ENCODE measurements at places on chromosomes 4 and X.

DNA sequence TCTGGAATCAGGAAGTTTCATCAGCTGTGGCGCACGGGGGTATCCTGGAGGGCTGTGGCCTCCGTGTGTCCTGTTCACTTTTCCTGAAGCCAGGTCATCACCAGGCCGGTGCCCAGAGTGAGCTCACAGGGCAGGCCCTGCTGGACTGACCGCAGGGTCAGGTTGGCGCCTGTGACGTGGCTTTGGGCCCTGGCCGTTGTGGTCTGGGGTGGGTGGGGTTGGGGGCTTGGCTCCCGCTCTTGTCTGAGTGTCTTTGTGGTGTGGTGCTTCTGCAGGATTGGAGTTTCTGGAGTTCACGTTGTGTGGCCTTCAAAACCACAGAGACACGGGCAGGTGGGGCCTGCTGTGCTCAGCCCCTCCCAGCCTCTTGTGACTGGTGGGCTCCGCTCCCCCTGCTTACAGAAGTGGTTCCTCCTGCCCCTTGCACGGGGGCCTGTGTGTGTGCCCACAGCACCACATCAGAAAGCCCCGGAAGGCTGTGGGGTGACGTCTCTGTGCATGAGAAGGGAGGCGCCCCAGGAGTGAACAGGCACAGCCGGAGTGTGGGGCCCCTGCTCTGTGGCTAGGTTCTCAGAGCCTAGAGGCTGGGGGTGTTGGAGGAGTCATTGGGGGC, 9.5 kb downstream of the RGS12 start:
- DNase-seq: no peak

DNA sequence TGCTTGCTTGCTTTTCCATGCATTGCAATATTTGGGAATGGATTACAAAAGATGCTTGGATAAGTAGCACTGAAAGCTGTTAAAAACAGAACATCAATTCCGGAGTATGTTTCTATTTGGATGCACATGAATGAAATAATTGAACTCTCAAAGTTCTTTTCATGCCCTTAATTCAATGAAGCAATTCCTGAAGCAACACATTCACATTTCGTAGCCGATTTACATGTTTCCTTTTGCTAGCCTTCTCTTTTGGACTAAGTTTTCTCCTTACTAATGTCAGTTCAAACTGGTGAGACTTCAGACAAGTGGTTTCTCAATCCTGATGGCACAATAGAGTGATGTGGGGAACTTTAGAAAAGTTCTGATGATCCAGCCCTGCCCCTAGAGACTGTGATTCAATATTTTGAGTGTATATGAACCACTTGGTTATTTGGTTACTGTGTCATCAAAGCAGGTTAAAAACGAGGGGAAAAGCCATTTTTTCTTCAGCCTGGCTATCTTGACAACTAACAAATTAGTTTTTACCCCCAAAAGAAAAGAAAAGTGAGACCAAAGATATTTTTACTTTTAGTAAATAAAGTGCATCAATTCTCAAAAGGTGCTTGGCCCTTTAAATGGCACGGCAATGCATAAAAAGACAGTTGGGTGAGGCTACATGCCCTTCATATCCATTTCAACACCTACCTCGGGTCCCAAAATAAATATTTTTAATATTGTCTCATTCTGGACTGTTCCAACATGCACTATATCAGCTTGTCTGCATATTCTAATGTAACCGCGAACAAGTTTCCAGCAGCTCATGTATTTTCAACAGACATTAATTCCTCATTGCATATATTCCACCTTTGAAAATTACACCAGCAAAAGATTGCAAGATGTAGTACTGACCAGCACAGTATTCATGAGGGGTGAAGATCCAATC, 90.1 kb upstream of the RPL34 start:
- DNase-seq: no peak

DNA sequence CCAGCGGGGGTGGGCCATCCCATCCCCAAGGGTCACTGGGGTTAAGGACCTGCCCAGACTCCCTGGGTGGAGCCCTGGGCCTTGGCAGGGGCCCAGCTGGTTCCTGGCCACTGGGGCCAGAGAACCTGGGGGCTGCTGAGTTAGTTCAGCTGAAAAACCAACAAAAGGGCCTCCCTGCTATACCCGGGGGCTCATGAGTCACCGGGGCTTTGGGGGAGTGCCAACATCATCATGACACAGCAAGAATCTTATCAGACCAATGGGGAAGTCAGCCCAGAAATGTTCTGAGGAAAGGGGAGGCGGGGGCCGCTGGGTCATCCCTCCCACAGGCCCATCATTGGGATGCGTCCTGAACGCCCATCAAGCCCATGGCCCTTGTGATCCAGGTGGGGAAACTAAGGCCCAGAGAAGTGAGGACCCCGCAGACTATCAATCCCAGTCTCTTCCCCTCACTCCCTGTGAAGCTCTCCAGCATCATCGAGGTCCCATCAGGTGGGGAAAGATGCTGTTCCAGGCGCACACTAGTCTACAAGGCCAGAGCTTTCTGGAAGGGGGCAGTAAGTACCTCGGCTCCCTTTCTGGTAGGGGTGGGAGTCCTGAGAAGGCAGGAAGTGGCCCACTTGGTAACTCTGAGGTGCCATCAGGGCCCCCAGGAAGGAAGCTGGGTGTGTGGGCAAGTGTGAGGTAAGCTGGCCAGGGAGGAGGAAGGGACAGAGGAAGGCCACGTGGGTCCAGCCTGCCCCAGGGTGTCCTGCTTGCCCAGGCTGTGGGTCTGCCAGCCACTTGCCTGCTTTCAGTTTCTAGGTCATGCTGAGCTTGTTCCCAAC, 4.5 kb downstream of the G6PD start:
- DNase-seq: no peak

DNA sequence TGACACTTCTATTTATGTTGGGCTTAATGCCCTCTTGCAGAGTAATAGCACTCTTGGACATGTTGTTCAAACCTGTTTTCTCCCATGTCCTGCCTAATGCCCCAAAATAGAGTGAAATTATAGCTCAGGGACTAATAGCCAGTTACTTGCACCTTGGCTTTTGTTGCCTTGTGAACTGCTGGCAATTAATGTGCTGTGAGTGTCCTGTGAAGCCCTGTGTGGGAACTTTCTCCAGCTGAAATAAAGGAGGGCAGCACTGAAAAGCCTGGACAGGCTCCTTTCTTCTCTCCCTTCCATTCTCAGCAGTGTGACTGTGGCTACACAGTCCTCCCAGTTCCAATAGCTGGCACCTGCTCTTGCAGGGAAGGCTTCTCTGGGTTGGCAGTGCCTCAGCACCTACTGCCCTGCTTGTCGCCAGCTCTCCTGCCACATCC, 72.4 kb downstream of the DCLK2 start:
- DNase-seq: no peak

DNA sequence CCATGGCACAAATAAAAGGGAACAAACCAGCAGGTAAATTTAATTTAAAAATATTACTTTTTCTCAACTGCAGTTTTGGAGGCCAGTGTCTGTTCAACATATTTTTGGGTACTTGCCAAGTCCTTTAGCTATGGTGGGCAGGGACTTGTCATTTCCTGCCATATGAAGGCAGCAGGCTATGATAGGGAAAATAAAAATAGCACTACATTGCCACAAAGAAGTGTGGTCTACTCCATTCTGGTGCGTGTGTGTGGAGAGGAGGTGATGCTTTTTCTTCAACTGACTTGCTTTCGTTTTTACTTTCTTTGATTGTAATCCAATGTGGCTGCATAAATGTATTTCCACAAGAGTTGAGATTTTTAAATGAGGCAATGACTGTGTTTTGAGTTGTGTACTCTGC, 17.2 kb downstream of the GPR174 start:
- DNase-seq: no peak

DNA sequence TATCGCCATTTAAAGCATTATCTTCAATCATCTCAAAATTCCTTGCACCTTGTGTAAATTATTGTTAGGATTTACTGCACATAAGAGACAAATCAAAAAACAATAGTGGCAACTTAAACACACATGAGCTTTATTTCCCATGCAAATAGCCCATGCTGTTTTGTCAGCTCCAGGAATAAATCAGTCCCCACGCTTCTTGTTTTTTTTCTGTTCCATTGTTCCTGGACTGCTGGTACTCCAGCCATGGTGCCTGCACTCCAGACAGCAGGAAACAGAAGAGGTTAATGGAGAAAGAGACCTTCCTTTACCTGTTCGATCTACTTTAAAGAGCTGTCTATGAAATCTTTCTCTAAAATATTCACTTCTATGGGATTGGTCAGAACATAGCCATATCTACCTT, 1515.7 kb upstream of the TENM3 start:
- no peak for DNase-seq

DNA sequence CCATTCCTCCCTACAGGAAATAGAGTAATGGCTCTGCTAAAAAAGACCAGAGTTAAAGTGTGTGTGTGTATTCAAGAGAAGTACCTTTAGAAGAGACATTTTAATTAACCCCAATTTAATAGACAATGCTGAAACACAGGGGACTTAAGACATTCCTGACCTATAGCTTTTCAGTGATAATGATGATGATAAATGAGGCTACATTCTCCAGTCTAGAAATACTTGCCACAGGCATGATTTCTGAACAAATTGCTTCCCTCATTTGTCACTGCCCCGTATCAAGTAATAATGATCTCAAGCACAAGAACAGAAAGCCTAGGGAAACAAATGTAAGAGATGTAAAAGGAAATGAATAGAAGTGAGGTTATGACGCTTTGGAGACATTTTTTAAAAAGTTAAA, 117.1 kb downstream of the UNC5C start:
- no peak for DNase-seq

- no peak for DNase-seq
Measured at GRCh38 chrX:25004485-25005032, 11.2 kb downstream of the ARX start.

GRCh38 chr4:11402192-11402591, 26.5 kb downstream of the HS3ST1 start:
- DNase-seq: no peak

GRCh38 chr4:2101346-2102044, 42.4 kb downstream of the NAT8L start:
- peak; percentile 70 for DNase-seq

DNA sequence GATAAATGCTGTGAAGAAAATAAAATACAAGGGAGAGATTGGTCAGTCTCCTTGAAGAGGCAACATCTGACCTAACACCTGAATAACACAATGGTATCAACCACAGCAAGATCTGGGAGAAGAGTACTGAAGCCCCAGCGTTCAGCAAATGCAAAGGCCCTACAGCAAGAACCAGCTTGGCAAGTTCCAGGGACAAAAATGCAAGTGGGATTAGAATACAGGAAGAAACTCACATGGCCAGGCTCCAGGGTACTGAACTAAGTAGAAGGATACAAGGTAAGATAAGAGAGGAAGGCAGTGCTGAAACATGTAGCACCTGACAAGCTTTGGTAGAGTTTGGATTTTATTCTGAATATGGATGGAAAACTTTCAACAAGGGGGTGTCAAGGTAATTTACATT, 3.6 kb downstream of the SMIM14 start:
- no peak for DNase-seq

GRCh38 chrX:129798888-129799287, 19.1 kb downstream of the SASH3 start:
- no peak for DNase-seq

DNA sequence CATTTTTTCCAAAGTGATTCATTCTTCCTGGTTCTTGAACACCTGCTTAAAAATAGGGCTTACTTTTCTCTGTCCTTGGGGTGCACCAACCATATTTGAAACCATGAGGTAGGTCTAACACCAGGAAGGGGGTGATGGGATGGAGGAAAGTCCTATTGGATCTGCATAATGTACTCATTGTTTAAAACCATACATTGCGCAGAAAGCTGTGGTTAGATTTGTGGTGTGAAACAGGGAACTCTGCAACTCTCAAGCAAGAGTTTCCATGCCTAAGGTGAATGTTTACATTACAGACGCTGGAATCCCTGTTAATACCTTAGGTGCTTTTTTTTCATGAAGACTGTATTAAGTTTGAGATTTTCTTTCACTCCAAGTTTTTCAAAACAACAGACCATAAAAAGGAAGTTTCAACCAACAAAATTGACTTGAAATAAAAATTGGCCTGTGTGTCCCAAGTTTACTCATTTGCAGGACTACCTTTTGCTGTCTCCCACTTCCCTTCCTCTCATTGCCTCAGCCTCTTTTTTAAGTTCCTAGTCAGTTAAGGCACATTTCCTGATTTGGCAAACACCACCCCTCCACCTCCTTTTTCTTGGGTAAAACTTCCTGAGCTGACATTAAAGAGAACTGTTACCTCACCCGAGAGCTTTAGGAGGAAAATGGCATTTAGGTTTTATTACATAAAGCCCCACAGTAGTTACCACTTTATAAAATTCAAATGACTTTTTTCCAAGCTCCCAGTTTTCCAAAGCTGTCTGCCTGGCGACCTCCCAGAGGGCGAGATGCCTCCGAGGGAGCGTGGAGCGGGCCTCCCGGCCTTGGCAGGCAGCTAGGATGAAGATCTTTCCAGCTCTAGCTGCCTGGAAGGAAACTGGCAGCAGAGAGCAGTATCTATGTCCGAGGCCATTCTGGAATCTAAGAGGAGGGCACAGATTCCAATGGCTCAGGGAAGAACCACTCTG, 47.9 kb upstream of the RBPJ start:
- no peak for DNase-seq

- no peak for DNase-seq
Measured at GRCh38 chr4:47744253-47744652, 93.6 kb downstream of the CORIN start.

DNA sequence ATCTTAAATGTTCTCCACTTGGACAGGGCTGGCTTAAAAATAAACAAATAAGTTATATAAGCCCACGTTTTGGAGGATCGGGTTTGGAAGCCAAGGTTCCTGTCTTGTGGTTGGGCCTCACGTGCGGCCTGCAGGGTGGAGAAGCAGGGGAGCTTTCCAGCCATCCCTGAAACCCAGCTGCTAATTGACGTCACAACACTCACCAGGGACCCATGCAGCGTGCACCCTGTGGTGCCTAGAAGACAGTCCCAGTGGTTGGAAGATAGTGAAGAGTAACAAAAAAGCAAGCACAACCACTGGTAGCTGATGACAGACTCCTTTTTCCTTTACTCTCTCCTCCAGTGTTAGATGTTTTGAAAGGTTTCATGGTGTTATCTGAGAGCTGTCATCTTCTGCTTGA, 142.0 kb upstream of the RBPJ start:
- no peak for DNase-seq

DNA sequence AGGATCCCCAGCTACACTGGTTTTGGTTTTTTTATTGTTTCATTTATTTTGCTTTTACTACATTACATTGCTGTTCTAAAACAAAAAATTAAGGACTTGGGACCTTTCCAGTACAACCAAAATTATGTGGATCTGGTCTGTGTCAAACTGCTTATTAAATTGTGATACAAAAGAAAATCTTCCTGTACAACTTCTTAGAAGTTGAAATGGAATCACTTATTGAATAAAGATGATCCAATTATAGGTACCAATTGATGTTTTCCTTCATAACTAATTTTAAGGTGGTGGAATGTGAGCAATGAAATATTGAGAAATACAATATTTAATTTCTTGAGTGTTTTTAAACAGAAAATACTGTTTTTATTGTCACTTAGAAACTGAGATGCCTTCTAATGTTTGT, 67.3 kb downstream of the C4orf46 start:
- no peak for DNase-seq

GRCh38 chr4:182494103-182494502, 250.9 kb downstream of the TENM3 start:
- no peak for DNase-seq
